ENCODE measurements at places on chromosomes 12 and 14.

GRCh38 chr14:63901434-63902085 is 48.8 kb downstream of the SYNE2 start:
- no peak for DNase-seq

DNA sequence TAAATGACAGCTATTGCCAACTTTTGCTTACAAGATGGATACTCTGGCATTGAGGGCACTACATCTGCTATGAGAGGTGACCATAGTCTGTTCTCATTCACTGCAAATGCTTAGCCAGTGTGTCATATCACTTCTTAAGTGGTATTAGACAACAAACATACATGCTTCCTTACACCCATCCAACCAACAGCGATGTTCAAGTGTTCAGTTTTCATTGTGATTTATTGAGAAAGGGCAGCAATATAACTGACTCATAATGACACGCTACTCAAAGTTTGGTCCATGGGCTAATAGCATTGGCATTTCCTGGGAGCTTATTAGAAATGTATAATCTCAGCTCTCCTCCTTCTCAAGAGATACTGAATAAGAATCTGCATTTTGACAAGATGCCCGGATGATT is 181.7 kb downstream of the NPAS3 start:
- DNase-seq = no peak

GRCh38 chr12:118560733-118561132 is 184.4 kb downstream of the SUDS3 start:
- DNase-seq = no peak

- peak; percentile 47 for DNase-seq
These were observed 15.6 kb downstream of the BAG5 start for GRCh38 chr14:103546652-103547454.

DNA sequence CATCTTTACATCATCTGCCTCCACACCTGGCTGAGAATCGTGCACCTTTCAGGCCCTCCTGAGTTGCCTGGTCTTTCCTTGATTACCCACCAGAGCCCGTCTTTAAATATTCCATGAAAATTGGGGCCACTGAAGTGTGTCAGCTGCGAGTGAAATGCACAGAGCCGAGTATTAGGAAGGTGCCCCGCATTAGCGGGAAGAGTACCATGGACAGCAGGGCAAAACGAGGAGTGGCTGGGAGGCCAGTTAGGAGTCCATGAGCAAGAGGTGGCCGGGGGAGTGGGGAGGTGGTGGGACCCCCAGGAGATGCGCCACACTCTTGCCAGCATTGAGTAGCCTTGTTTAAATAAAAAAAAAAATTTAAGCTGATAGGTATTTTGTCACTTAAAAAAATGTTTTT is 99.6 kb downstream of the TSPAN9 start:
- no peak for DNase-seq

- DNase-seq = no peak
These were observed 506 bp upstream of the TBX5 start for GRCh38 chr12:114406316-114406983.

- no peak for DNase-seq
These were observed 124.4 kb upstream of the PZP start for GRCh38 chr12:9332564-9332963.

DNA sequence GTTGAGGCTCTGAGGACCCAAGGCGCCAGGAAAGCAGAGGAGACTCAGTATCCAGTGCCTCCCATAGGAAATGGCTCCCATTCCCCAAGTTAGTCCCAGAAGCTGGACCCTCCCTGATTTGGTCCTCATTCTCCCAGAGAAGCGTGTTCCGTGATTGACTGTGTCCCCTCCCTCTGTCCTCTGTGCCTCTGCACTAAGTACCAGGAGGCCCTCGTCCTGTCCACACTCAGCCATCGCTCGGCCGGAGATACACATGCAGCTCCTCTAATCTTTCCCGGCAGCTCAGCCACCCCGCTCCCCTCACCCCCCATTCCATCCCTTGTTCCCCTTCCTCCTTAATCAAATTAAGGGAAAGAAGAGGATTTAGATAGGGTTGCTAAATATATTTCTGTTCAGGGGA is 28.3 kb upstream of the ATP2A2 start:
- DNase-seq = no peak

DNA sequence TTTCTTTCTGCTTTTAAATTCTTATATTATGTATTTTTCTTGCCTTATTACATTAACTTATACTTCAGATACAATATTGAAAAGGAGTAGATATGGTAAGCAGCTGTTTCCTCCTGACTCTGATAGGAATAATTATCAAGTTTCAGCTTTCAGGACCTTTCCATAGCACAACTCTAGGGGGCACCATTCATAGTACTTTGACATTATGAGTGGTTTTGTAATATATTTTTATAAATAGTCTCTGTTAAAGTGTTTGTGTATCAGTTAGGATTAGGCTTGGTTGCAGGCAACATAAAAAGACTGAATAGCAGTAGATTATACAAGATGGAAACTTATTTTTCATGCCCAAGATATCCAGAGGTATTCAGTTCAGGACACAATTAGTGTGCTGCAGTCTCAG is 27.9 kb upstream of the PARP11 start:
- no peak for DNase-seq

GRCh38 chr14:67630186-67630585 is 10.5 kb downstream of the ARG2 start:
- DNase-seq = no peak

- no peak for DNase-seq
These were observed 366.8 kb downstream of the VRK1 start for GRCh38 chr14:97164021-97164420.

GRCh38 chr12:70271025-70271424 is 27.8 kb downstream of the CNOT2 start:
- no peak for DNase-seq

GRCh38 chr14:64760146-64760755 is 56.0 kb downstream of the PLEKHG3 start:
- DNase-seq = peak; percentile 24

- DNase-seq = no peak
These were observed 105.4 kb upstream of the MED13L start for GRCh38 chr12:116382686-116383530.

- no peak for DNase-seq
These were observed 72.9 kb upstream of the C14orf180 start for GRCh38 chr14:104506461-104507253.

DNA sequence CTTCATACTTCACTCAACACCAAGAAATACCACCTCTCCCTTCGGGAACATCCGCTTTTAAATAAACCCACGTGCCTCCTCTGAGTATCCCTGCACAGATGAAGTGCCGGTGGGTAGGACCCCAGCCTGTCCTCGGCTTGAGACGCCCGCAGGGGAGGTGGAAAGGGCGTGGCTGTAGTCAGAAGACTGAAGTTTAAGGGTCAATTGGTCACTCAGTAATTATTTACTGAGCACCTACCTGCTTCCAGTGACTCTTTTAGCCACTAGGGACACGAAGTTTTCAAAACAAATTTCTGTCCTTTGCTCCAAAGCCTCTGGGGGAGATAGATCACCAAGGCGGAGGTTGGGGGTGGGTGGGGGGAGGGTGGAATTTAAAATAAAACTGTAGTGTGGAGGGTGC is 309.4 kb downstream of the VRK1 start:
- peak; percentile 35 for DNase-seq

DNA sequence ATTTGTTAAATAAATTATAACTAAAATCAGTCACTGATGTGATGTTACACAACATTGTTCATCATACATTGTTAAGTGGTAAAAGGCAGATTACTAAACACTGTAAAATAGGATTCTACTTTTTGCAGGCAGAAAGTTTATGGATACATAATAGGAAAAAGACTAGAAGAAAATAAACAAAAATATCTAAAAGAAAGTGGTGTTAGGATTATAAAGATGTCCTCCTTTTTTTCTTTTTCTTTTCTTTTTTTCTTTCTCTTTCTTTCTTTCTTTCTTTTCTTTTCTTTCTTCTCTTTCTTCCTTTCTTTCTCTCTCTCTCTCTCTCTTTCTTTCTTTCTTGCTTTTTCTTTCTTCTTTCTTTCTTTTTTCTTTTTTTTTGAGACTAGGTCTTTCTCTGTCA is 39.6 kb upstream of the HELB start:
- no peak for DNase-seq

DNA sequence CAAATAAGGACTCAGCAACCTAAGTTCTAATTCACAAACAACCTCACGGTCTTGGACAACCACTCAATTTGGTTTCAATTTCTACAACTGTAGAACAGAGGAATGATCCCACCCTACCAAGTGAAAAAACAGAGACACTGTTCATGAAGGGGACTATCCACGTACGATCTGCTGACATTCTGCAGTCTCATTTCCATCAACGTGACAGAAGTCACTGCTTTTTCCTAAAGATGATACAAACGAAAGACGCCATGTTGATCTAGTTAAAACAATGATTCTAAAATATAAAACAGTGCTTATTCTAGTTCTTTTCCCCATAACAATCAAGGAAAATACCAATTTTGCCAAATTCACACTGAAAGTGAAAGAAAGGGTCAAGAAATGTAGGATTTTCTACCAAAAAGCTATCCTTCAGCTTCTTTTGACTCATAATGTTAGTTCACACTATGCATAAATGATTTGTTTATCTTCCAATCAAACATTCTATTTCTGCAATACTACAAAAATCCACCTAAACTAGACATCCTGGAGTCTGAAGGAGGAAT is 38.1 kb downstream of the CORO1C start:
- no peak for DNase-seq

DNA sequence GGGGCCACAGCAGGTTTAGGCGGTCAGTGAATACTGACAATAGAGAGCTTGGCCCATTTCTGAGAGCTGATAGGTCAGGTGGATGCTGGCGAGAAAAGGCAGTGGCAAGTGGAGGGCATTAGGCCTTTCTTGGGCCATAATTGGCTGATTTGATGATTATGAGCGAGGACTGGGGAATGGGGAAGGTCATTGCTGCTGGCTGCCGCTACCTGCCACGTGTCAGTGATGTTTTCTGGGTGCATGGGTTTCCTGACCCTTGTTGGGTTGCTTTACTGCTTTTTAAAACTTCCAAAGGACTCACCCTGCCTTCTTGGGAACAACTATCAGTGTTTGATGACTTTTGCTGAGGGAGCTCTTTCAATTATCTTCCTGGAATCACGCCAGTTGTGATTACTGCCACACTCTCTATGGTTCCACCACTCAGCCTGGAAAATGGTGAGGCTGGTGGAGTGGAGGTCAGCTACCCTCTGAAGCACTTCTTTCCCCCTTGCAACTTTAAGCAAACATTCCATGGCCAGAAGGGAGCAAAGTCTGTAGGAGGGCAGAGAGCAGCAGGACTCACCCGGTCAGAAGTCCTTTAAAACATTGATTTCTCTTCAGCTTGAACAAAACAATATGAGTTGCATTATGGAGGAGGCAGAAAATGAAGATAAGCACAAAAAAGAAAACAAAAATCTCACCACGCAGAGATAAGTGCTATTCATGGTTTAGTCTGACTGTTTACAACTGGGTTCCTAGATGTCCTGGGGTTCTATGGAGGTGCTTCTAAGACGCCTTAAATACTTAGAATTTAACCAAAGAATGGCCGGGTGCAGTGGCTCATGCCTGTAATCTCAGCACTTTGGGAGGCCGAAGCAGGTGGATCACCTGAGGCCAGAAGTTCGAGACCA is 12.1 kb upstream of the SLC10A1 start:
- no peak for DNase-seq

DNA sequence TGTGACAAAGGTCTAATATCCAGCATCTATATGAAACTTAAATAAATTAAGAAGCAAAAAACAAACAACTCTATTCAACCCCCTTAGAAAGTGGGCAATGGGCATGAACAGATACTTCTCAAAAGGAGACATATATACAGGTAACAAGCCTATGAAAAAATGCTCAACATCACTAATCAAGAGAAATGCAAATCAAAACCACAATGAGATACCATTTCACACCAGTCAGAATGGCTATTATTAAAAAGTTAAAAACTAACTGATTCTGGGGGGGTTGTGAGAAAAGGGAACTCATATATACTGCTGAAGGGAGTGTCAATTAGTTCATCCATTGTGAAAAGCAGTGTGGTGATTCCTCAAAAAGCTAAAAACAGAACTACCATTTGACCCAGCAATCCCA is 198.9 kb downstream of the BMP4 start:
- DNase-seq = no peak

DNA sequence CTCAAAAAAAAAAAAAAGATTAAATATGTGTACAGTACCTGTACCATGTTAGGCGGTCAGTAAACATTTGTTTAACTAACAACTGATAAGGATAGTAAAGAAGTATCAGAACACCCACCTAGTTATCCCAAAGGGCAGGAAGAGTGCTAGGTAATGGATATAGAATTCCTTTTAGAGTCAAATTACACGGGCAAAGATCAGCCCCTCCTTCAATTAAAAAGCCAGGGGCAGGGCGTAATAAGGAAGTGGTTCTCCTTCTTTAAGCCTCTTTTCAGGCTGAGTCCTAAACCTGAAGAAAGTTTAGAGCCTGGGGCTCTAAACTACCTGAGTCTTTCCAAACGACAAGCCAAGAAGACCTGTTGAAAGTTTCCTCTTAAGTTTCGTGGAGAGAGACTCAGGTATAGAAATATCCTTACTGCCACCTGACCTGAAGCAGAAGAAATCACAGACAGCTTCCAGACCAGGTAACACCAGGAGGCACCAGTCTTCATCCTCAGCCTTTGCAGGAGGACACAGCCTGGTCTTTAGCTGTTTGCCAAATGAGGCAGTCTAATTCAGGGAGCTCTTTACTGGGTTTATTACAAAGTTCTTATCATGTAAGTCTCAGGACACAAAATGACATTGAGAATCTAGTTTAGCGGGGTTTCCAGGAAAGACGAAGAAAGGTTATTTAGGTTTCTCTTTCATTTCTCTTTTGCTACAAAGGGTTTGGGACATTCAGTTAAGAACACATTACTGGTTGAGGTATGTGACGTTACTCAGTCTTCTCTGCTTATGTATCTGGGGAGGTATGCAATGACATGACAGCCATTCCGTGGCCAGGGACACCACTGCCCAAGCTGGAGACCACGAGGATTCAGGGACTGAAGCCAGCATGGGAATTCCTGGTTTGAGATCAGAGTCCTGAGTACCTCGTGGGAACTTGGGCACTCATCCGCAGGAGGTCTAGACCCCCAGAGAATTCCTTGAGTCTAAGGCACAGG is at the start of gene BCL2L14:
TSS of gene BCL2L14 (plus strand) at position 266 of the 983 bp plus-strand sequence. CDS start 8,367 bp downstream, outside the sequence.
- no peak for DNase-seq

GRCh38 chr12:94676031-94676641 is 25.8 kb upstream of the TMCC3 start:
- DNase-seq = no peak

DNA sequence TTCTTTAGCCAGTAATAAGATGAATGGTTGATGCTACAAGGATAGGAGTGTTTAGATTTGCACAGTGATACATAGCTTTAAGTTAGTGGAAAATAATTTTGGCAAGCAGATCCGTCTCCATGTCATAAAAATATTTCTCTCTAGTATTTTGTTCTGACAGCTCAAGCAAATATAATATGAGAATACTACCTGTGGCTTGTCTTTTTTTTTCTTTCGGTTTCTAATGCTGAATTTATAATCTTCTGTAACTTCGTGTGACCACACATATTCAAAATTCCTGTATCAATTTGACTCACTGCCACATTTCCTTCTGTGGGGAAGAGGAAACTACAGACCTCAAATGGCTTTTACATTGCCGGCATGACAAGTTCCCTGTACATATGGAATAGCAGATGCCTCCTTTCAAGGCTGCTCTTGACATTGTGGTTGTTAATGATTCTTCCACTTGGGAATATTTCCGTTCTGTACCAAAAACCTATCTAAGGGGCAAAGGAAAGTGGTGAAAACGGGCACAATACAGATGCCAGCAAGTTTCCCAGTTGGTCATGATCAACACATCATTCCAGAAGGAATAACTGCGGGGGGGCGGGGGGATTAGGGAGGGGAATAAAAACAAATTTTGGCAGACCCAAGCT is 103.6 kb upstream of the CCDC91 start:
- DNase-seq = no peak
